Psoas muscle (tissue), 8 donors: ENCODE measurements at places on chromosomes 1 and 21.

DNA sequence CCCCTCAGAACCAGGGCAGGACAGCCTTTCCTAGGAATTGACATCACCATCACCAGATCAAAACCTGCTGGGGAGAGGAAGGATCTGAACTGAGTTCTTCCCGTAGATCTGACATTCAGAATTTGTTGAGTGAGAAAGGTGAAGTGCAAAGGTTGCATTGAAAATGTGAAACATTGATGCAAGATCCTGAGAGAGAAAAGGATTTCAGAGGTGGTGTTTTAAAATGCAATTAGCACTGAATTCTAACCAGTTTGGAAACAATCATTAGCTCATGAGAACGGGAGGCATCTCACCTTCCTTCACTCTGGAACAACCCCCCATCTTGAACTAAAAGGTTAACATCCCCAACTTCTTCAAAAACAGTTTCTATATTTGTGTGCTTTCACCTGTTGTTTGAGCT, 20.4 kb downstream of the LMO4 start:
- no peak for DNase-seq

DNA sequence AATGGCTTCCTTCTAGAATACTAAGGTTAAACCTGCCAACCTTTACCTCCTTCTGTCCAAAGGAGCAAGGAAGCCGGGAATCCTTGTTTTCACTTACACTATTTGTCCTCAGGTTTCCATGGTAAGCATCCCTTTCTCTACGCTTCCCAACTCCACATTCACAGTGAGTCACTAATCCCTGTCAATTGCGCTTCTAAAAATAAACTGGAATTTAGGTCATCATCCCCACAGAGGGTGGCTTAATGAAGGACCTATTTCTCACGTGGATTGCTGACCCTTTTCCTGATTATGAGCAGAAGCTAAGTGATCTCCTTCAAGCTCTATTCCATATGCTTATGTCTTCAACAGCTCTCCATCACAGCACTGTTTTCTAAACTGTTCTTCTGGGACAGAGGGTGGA, 39.9 kb upstream of the ABCA4 start:
- DNase-seq = no peak

GRCh38 chr21:33020558-33021100, 5.1 kb upstream of the OLIG2 start:
- DNase-seq = no peak

DNA sequence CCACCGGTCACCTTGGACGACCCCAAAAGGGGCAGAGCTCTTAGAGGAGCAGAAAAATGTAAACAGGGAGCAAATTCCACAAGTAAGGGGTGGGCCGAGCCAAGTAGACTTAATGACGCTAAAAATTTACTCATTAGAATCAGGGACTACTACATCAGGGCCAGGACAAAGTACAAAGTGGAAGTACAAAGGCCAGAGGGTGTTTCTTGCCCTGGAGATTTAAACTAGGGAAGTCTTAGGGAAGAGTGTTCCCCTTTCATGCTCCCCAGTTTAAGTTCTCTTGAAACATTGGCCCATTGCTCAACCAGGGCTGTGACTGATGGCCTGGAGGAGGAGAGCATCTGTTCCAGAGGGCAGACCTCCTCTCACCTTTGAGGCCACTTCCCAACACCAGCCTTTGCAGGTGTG, 48.6 kb downstream of the BACH1 start:
- no peak for DNase-seq

GRCh38 chr1:92487078-92487605, 417 bp upstream of the GFI1 start:
- DNase-seq = no peak

DNA sequence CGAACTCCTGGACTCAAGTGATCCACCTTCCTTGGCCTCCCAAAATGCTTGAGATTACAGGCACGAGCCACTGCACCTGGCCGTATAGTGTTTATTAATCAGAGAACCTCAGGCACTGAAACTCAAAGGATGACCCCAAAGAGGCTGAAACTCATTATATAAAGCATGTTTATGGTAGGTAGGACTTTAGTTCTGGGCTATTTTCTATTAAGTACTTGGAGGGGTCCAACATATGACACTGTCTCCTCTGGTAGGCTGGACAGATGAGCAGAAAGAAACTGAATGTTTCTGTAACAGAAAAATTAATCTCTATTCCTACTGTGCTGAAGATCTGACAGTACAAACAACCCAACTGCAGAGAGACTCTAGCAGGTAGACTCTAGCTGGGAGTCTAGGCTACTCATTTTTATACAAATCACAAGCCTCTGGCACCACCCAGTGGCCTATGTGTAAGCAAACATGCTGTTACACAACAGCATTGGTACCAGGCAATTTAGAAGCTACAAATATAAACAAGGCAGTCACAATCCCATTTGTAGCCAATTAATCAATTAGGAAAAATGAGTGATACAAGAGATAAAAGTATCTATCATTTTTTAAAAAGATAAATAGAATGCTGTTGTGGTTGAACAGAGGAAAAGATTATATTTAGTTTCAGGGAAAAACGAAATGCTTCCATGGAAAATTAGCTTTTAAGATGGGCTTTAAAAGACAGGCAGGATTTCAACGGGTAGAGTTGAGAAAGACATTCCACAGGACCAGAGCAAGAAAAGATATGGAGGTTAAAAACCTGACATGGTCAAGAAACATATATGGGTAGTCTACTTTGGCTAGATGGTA, 10.4 kb downstream of the DCAF8 start:
- DNase-seq = peak; percentile 56

DNA sequence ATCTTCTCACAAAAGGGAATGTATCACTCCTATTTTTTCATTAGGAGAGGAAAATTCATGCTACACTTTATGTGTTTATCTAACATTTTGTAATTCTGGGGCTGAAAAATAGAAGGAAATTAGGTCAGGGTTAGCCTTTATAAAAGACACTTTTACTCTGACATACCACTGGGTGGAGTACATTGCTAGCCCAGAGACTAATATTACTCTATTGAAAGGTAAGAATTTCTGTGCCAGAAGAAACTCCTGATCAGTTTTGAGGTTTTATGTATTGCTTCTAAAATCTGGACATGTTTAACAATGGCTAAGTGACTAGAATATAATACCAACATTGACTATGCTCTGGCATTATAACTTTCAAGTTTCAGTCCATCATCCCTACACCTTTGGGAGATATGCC, 724.6 kb downstream of the USP25 start:
- DNase-seq = no peak

GRCh38 chr1:181603735-181604410, 120.6 kb downstream of the CACNA1E start:
- no peak for DNase-seq

GRCh38 chr1:93528412-93528811, 80.5 kb downstream of the FNBP1L start:
- DNase-seq = no peak

DNA sequence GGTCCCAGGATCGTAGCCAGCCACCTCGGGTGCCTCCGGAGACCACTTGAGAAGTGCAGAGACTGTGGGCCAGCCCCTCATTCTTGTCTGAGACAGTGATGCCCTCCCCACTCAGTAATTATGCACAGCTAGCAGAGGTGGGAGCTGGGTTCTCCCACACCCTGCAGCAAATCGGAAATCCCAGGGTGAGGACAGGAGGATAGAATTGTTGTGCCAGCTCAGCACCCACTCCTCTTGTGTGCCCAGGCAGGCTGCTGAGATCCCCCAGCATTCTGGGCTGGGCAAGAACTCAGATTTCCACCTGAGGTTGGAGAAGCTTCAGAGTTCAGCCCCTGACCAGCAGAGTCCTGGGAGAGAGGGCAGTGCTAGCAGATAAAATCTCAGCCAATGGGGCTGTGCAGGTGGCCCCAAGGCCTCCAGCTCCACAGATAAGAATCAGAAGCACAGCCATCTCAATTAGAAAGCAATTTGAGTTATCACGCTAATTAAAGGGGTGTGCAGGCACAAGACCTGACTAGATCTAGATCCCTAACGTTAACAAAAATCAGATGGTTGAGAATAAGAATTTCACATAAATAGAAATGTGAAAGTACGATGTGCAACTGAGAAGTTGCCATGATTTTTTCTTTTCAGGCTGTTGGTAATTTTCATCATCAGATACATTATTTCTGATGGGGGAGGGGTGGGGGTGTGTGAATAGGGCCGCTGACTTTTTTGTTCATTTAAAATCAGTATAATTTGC, 45.5 kb upstream of the IRF2BP2 start:
- no peak for DNase-seq

GRCh38 chr1:164902491-164902890, 343.5 kb downstream of the PBX1 start:
- DNase-seq = no peak

DNA sequence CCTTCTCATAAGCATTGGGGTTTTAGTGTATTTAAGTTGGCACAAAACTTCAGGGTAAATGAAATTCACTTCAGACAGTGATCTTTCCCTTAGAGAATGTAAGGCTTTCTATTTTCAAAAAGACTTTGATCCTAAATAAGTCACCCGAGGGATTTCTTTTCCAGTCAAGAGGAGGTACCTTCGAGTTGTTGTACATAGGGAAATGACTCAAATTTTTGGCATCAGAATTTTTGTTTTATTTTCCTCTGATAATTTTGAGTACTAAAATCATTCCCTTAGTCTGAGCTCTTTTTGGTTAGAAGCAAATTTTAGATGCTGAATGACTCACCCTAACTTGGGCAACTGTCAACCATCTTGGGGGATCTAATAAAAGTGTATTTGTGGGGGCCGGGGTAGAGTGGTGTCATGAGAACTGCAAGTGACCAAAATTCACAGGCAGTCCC, 193.9 kb downstream of the DHRS3 start:
- DNase-seq = no peak

- no peak for DNase-seq
Measured at GRCh38 chr1:29123887-29124365, at the start of gene TMEM200B. TMEM200B (minus strand) TSS chr1:29123903; CDS start chr1:29121828, 2,075 bp downstream.

GRCh38 chr1:234735916-234736315, 125.9 kb upstream of the IRF2BP2 start:
- no peak for DNase-seq

DNA sequence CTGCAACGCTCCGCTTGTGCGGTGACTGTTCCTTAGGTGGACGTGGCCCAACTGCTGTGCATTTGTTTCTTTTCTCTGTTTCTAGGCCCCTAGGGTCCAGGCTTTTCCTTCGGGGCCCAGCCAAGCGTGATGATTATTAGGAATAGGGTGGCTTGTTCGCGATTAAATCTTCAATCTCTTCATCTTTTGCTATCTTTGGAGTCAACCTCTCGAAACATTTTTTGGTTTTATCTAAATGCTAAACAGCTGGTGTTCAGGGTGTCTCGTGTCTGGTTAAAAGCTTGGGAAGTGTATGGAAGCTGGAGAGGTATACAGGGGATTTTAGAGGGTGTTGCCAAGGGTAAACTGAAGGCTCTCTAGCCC, 844 bp upstream of the PLD5 start:
- no peak for DNase-seq

- DNase-seq = no peak
Measured at GRCh38 chr1:96340686-96341085, 380.9 kb upstream of the PTBP2 start.

GRCh38 chr1:240029418-240029817, 62.3 kb upstream of the FMN2 start:
- DNase-seq = no peak

- DNase-seq = peak; percentile 92
Measured at GRCh38 chr1:26500488-26501175, 28.4 kb downstream of the HMGN2 start.

DNA sequence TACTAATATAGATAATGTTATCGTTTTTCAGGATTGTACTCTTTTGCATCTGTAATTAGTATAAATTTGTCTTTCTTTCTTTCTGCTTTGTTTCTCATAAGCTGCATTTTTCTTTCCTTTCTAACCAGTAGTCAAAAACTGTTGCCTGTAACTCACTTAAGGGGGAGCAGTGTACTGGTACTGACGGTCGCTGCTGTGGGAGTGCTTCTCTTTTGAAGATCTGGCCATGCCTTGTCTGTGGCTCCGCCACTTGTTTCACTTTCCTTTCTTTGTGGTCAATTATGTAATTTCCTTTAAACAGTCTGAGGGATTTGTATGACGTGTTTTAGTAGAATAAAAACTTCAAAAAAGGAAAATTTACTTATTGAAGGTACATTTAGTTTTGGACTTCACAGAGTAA, 37.0 kb downstream of the MIA3 start:
- no peak for DNase-seq
